ENCODE measurements at places on chromosomes 3 and 15.

GRCh38 chr3:135851201-135852081 lies 114.1 kb upstream of the PPP2R3A start:
- no peak for DNase-seq

DNA sequence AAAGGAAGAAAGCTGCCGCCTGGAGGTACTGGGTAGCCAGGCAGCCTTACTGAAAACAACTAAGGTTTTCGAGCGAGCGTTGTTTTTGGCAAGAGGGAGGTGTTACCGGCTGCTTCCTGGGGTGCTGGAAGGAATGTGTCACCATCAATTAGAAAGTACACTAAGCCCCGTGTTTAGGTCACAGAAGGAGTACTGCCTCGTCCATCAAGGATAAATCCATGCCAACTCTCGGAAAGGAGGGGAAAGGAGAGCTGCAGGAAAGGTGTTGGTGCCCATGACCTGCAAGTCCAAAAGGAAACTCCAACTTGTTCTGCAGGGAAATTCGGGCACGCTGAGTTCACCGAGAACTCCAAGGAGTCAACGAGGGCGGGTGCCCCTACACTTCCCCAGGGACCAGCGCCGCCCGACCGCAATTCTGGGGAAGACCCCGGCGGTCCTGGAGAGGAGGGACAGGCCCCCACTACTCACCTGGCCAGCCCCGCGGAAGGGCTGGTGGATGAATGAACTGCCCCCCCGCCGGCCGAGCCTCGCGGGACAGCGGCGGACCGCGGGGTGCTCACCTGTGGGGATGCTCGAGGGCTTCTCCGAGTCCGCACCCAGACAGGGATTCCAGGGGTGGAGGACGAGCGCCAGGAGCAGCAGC lies 542 bp downstream of the PLOD2 start:
- DNase-seq, result no peak

DNA sequence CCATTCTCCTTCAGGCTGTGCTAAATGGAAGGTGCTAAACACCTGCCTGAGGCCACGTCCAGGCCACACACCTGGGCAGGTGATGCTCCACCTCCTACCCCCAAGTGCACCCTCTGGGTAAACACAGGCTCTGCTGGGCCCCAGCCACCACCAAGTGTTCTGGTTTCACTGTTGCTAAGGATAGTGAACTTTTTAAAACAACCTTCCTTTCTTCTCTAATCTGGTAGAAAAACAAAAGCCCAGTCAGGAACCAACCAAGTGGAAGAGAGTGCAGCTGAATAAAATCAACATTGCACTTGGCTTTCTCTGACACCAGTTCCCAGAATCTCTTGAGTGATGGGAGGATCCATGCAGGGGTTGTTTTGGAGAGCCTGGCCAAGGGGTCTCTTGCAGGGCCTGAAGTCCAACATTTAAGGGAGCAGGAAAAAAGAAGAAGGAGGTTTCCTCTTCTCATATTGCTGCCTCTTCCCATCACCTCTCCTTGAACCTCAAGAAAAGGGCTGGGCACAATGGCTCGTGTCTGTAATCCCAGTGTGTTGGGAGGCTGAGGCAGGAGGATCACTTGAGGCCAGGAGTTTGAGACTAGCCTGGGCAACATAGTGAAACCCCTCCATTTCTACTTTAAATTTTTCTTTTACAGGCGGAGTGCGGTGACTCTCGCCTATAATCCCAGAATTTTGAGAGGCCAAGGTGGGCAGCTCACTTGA lies 26.2 kb upstream of the ATP13A3 start:
- DNase-seq, result no peak

GRCh38 chr15:90598679-90599078 lies 69.0 kb downstream of the CRTC3 start:
- DNase-seq, result no peak

GRCh38 chr3:15032650-15033049 lies 32.5 kb downstream of the MRPS25 start:
- DNase-seq, result no peak

GRCh38 chr3:31714495-31715280 lies 182.0 kb downstream of the STT3B start:
- no peak for DNase-seq

GRCh38 chr3:79310016-79310415 lies 457.8 kb downstream of the ROBO1 start:
- no peak for DNase-seq

DNA sequence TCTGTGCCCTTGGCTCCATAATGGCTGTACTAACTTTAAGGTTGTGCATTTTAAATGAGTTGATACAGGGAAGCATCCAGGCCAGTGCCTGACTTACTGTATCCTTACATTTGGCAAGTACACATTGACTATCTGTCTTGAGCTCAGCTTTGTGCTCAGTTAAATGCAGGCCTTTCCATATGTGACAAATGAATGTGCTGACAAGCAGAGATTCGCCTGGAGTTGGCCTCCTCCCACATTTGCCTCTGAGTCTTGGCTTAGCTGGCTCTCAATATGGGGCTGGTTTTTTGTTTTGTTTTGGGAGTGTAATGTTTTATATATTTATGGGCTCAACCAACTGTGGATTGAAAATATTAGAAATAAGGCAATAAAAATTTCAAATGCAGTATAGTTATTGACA lies 29.7 kb downstream of the TRIM71 start:
- DNase-seq, result no peak

GRCh38 chr15:66413579-66413978 lies 26.9 kb downstream of the MAP2K1 start:
- no peak for DNase-seq

All from BJ (cell line).